ENCODE measurements at places on chromosomes 6 and 20.

GRCh38 chr6:46850792-46851191 is 57.6 kb downstream of the MEP1A start:
- no peak for DNase-seq

GRCh38 chr6:166025149-166025898 is 142.3 kb downstream of the TBXT start:
- DNase-seq, result no peak

- DNase-seq, result no peak
Observed at GRCh38 chr20:57034001-57034400, 232.4 kb downstream of the BMP7 start.

- DNase-seq, result no peak
Observed at GRCh38 chr6:33433001-33433543, 13.2 kb downstream of the SYNGAP1 start.

GRCh38 chr6:138289739-138290138 is 71.4 kb upstream of the PBOV1 start:
- DNase-seq, result peak; percentile 60

- DNase-seq, result no peak
Observed at GRCh38 chr6:52009466-52010140, 77.8 kb downstream of the PKHD1 start.

DNA sequence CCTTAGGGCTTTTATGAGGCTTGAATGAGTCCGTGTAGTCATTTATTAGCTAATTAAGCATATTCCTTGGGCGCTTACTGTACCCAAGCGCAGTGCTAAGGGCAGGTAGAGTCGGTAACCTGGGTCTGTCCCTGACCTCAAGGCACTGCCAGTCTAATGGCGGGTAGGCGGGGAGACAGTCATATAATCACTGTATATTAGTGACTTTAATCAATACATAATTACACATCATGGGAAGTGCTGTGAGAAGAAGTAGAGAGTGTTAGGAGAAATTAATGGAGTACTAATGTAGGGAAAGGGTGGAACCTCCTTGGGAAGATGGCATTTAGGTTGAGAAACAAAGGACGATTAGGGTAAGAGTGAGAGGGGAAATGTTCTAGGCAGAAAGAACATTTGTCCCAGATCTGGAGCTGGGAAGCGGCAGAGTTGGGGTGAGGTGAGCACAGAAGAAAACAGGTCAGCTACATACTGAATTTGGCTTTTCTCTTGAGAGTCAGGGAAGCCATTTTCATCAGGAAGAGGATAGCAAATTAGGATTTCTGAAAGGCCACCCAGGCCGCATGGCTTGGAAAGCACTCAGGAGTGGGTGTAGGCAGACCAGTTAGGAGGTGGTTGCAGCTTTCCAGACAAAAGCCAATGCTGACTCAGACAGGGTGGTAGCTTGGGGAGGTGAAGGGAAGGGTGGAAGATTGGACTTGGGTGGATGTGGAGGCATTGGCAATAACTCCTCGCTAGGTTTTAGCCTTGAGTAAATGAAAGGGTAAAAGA is 954 bp upstream of the BLCAP start:
- DNase-seq, result peak; percentile 58

- DNase-seq, result no peak
Observed at GRCh38 chr20:35305682-35306556, 13.7 kb upstream of the FAM83C start.

DNA sequence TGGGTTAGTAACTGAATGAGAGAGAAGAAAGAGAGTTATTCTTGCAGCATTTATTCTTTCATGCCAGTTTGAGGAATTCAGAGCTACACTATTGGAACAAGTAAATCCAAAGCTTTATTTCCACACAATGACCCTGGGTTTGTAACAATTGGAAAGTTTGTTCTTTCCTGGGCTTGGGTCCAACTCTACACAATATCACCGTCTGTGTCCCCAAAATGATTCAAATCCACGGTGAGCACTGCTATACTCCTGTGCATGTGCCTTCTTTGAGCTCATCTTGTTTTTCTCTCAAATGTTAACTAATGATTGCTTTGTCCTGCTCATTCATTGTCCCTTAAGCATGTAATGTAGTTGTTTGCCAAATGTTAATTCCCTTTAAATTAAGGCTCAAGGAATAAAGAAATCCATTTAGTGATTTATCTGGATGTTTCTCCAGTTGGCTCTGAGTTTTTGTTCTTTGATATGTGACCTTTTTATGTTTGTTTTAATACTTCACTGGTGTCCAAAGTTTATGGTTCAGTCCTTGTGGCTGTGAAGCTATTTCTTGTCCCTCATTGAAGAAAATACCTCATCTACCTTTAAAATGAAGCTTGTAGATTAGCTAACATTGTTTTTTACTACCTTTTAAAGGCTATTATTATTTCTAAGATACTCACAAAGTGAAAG is 20.5 kb upstream of the CRISP3 start:
- peak; percentile 26 for DNase-seq

GRCh38 chr6:36904114-36904513 is 18.4 kb downstream of the C6orf89 start:
- no peak for DNase-seq

DNA sequence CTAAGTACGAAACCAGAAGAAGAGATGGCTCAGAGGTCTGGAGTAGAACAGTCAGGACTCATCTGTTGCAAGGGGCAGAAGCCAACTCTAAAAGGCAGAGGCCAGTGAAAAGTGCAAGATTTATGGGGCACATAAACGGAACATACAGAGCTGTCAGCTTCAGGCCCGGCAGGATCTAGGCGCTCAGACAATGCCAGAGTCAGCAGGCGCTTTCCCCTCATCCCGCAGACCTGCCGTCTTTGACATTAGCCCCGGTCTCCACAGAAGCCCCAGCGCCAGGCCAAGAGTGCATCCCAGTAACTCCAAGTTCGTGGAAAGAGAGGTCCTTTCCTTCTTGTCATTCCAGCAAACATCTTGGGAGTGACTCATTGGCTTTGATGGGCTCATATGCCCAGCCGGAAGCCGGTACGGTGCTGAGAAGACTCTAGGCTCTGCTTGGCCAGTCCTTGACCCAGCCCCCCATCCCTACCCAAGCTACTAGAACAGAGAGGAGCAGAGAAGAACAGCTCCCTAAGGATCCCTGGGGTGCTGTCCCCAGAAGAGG is 260.9 kb downstream of the TAF4 start:
- DNase-seq, result no peak

DNA sequence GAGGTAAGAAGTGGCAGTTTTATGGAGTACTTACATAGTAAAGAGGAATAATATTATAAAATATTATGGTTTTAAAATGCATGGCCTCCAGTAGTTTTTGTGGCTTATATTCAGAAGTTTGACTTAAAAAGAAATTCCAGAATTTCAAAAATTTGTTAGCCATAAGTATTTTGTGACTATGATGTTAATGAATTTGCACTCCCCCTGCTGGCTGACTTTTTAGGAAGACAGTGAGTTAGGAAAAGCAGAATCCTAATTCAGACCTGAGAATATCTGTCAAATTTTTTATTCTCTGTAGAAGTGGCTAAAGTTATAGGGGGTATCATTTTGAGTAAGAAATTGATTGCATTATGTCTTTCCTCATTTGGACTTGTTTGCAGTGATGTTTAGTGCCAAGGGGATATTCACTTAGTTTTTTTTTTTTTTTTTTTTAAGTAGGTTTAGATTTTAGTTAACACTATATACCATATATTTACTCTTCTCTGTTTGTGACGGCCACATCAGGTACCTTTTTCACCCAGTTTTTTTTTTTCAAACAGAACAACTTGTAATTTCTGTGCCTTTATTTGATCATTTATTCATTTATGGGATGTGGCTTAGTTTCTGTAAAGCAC is 40.8 kb downstream of the ZFAND3 start:
- peak; percentile 64 for DNase-seq

GRCh38 chr6:44142835-44143234 is 15.5 kb downstream of the TMEM63B start:
- no peak for DNase-seq

DNA sequence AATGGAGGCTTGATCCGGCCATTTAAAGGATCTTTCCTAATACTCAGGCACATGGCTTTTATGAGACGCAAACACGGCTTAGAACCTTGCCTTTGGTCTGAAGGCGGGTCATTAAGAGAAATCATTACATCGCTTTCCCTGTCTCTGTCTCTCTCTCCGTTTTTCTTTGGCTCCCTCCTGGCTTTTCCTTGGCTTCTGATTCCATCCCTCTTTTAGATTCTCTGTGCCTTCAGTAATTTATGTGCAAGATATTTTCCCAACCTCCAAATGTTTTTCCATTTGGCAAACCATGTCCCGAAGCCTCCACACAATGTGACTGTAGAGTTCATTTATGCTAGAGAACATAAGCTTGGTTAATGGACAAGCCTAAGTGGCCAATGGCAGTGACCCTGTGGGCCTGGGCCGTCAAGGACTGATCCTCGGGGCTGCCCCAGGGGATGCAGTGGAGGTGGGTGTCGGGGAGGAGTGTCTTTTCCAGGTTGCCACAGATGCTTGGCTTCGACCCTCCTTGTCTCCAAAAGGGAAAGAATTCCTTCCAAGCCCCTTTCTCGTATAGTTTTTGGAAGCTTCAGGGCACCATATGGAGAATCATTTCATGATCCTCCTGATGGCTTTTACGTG is 157.0 kb downstream of the SCML4 start:
- DNase-seq, result no peak

GRCh38 chr6:144768551-144769075 is 483.5 kb downstream of the UTRN start:
- DNase-seq, result no peak

DNA sequence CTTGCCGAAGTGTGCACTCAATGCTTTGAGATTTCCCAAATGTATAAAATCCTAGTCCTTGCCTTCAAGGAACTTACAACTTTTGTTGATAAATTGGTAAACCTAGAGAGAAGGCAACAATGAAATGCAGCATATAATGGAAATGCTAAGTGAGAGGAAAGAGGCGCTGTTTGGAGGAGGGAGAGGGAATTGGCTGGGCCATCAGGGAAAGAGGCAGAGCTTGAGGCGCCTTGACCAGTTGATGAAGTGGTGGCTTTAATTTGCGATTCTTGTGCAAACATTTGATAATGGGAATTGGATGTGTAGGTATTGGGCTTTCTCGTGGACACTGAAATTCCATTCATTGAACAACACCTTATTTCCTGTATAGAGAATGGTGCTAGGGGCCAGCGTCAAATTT is 1.9 kb upstream of the CDYL start:
- no peak for DNase-seq

- DNase-seq, result no peak
Observed at GRCh38 chr6:112933947-112934346, 586.8 kb downstream of the RFPL4B start.

DNA sequence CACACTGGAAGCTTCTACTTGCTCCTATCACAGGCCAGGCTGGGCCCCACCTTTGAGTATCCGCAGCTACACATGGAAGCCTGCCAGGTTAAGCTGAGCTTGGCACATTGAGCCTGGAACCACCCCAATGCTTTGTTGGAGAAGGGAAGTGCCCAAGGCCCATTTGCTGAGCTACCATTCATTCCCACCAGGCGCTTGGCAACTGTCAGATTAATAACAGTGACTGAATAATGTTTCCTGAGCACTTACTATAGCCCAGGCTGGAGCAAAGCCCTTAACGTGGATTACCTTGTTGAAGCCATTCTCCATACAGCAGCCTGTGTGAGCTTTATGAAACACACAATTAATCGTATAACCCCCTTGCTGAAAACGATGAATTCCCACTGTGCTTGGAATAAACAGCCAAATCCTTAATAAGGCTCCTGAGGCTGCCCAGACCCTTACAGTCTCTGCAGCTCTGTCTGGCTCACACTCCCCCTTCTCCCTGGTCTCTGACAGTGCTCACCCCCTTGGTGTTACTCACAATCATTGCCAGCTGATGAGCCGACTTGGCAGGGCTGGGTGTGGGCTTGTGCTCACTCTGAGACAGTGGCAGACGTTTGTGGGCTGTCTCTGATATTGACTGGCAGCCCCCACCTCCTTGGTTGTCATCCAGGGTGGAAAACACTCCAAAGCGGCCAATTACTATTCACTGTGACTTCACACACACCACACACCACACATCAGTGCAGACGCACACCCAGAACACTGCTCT is 357.1 kb downstream of the MAFB start:
- DNase-seq, result no peak

- peak; percentile 62 for DNase-seq
Observed at GRCh38 chr6:41921712-41921998, 356 bp downstream of the BYSL start.

DNA sequence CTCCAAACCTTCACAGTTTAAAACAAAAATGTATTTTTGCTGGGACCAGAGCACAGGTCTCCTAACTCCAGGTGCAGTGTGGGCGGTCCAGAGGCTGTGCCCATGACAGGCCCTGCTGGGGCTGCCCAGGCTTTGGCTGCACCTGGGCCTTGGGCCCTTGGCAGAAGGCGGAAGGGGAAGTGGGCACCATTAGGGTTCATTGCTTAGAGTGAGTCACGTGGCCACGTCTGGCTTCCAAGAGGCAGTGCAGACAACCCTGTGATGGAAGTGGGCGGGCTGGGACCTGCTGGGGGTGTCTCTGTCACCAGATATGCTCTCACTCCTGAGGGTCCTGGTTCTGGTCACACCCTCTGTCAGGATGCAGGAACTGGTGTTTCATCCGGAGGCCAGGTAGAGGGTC is 302.2 kb downstream of the QKI start:
- DNase-seq, result no peak

- no peak for DNase-seq
Observed at GRCh38 chr6:46972531-46972930, 50.8 kb upstream of the ADGRF5 start.

- no peak for DNase-seq
Observed at GRCh38 chr6:91149246-91149955, 562.5 kb upstream of the MAP3K7 start.

GRCh38 chr6:7341989-7342742 is 29.2 kb upstream of the SSR1 start:
- peak; percentile 19 for DNase-seq

GRCh38 chr6:4256969-4257368 is 121.6 kb upstream of the ECI2 start:
- DNase-seq, result no peak

Measured in NCI-H82 (cell line).